GM04503 (cell line): ENCODE measurements at places on chromosomes 12 and 14.

DNA sequence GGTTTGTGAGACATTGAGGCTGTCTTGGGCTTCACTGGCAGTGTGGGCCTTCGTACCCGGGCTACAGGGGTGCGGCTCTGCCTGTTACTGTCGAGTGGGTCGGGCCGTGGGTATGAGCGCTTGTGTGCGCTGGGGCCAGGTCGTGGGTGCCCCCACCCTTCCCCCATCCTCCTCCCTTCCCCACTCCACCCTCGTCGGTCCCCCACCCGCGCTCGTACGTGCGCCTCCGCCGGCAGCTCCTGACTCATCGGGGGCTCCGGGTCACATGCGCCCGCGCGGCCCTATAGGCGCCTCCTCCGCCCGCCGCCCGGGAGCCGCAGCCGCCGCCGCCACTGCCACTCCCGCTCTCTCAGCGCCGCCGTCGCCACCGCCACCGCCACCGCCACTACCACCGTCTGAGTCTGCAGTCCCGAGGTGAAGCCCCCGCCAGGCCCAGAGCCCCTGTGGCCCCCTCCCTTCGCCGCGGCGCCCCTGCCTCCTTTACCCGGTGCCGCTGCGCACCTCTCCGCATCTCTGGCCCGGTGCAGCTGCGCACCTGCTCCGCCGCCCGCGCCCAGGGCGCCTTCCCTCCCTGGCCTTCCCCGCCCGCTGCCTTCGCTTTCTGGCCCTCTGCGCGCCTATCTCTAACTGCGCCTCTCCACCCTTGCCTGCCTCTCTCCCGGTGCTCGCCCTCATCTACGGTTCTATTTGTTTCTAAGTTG is at the start of gene ENO2:
Gene ENO2 (plus strand): TSS at position 335 of the 701 bp plus-strand sequence. CDS start 1,253 bp downstream, outside the sequence.
- no peak for DNase-seq

GRCh38 chr12:113133666-113134065 is 1.9 kb downstream of the RASAL1 start:
- DNase-seq: no peak

DNA sequence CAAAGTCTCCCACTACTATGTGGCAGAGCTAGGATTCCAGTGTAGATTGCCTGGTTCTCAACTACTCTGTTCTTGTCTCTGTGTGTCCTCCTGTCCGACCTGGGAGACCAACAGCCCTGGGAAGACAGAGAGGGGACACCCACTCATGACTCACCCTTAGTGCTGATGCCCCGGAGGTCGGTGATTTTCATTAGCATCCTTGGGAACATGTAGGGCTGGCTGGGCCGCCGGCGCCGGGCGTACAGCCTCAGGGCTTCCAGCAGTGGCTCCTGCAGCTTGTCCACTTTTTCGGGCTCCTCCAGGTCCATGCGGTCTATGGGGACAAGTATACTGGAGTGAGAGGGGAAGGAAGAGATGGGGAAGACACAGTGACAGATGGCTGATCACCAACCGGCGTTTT is 5.9 kb upstream of the ITGB7 start:
- DNase-seq: no peak

DNA sequence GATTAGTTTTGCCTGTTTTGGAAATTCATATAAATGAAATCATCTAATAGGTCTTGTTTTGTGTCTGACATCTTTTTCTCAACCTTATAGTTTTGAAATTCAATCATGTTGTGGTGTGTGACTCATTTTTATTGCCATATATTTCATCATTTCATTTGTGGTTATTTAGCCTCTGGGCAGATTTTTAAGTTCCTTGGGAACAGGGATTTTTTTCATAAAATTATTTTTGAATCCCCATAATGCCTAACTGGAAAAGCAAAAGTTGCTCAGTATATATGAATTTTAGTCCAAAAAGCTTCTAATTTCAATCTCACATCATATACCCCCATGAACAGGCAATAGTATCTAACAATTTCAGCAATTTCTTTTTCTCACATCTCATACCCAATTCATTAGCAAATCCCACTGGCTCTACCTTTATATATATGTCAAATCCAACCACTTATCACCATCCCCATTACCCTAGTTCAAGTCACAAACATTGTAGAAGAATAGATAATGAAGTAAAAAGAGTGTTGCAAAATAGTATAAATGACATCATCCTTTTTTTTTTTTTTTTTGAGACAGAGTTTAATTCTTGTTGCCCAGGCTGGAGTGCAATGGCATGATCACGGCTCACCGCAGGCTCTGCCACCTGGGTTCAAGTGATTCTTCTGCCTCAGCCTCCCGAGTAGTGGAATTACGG is 2.6 kb upstream of the OR6J1 start:
- DNase-seq: peak; percentile 51

GRCh38 chr12:124694250-124694649 is 126.8 kb upstream of the NCOR2 start:
- no peak for DNase-seq

- DNase-seq: no peak
Measured at GRCh38 chr14:56528927-56529326, 50.7 kb upstream of the TMEM260 start.

- DNase-seq: no peak
Measured at GRCh38 chr14:73168691-73169090, 32.4 kb downstream of the PSEN1 start.

DNA sequence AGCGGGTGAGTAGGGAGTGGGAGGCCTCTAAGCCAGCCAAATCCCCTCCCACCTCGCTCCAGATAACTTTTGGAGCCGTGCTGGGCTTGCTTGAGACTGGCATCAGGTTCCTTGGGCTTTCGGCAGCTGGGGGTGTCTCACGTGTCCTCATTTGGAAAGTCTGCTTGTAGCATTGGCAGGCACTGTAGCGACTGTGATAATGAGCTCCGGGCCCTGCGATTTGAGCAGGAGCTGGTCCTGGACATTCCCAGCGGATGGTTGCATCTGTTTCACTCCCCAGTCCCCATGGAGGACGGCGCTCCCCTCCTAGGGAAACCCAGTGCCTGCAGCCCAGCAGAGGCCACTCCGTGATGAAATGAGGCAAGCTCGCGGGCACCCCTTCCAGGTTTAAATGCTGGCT is 49.4 kb downstream of the DGLUCY start:
- DNase-seq: no peak

GRCh38 chr14:90301668-90302090 is 30.1 kb downstream of the NRDE2 start:
- DNase-seq: no peak

DNA sequence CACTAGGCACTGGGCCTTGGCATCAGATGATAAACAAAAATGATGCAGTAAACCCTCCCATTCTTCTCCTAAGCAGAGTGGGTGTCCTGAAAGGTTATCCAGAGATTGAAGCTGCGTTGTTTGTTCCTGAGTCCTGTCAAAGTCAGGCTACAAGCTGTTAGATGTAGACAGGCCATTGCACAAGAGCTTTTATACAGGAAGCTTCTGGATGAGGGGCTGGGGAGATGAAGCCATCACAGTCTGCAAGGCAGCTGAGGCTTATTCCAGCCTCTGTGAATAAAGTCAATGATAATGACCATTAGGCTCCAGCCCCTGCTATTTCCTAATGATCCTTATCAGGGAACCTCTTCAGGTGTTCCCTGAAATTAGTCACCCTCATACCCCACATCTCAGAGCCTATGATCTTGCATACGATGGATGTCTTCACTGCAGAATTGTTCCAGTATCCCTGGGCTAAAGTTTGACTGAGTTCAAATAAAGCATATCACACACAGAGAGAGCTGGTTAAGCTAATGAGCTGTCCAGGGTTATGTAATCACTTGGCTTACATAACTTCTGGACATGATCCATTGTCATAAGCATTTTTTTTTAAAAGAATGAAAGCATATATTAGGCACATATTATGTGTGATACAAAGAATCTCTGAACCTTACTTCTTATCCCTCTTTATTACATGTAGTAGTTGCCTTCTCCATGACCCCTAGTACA is 337.1 kb upstream of the OR4E1 start:
- no peak for DNase-seq

DNA sequence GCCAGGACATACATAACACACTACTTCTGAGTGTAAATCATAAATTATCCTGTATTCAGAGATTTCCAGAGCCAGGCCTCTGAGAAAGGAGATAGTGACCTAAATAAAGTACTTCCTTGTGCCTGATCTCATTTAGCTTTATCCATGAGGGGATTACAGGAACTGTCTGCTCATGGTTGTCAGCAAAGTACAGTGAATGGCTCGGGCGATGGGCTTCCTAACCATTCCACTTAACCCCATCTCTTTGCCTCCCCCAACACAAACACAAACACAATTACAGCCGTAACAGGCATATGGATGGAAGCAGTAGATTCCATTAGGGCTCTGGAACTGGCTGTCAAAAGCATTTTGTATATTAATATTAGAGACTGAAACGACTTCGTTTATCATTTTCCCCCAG is 206.7 kb upstream of the CPNE8 start:
- no peak for DNase-seq

DNA sequence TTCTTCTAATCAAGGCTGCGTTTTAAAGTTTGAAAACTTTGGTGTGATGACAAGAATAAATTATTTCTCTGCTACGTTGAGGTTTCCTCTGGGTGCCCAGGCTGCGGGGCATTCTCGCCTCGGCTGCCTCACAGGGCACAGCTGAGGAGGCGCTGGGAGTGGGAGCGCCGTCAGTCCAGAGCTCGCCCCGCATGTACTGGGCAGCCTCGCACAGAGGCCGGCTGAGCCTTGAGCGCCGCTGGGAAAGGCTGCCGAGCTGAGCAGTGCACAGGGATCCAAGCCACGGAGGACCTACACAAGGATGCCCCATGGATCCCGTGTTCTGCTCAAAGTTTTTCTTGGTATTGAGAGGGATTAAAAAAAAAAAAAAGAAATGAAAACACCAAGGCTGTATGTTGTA is 11.6 kb downstream of the RFX4 start:
- DNase-seq: no peak

DNA sequence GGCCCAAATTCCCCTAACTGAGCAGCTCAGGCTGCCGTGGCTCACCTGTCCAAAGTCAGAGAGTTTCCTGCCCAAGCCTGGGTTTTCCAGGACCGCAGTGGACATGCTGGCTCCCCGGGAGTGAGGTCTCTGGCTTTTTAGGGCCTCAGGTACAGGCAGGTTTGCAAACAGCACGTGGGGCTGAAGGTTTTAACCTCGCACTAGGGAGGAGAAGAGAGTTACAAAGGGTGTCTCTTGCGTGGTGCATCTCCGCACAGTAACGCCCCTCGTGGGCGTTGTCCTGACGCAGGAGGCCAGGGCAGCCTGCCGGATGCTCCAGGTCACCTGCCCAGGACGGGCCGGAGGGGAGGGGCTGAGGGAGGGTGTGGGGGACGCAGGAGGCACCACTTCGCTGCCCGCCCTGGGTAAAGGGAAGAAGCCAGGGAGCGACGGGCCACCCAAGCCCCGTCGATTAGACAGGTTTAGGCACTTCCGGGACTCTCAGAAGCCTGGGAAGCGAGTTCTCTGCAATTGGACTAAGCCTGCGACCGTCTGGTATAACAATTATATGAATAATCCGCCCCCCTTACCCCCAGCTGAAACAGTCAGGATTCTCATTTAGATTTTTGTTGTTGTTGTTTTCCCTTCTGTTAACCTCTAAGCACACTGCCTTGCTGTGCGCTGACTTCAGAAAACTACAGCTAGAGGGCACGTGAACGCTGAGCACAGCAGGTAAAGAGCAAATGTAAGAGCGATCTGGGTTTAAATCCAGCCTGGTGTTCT is at the start of gene PAH:
Gene PAH (minus strand): TSS at position 219 of the 762 bp plus-strand sequence. CDS start 114 bp downstream, at position 105.
- no peak for DNase-seq

DNA sequence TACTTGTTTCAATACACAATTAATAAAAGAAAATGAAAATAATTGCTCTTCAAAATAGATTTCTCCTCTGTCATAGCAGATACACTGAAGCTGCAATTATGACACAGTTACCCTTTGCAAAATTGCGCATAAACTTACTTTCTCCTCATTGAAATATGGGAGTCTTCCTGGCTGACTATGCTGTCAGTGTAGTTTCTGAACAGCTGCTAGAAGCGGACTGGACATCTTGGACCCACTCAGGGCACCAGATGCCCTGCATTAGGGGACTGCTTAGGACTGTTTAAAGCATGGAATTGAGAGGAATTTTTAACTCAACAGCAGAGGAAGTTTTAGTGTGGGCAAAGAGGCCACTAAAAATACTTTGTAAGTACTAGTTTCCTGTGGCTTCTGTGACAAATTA is 454.9 kb downstream of the ATP23 start:
- no peak for DNase-seq
